ENCODE measurements at places on chromosomes 11 and 22.

- no peak for DNase-seq
These were observed 7.7 kb upstream of the SLC22A8 start for GRCh38 chr11:63023222-63023814.

DNA sequence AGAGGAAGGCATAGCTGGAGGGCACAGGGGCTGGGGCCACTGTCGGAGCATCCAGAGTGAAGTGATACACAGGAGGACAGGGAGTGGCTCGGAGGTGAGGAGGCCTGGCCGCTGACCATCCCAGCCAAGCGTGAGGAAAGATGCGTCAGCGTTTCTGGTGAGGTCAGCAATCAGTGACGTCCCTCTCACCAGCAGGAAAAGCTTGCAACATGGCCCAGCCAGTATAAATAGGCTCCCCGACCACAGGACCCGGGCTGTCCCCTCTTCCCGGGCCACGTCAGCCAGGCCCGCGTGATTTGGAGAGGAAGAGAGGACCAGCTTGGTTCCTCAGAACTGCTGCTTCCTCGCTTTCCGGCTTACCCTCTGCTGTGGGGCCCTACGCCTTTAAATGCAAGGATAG lies 4.2 kb upstream of the OSM start:
- DNase-seq: no peak

- no peak for DNase-seq
These were observed 48.7 kb downstream of the TBC1D22A start for GRCh38 chr22:46810856-46811786.

- no peak for DNase-seq
These were observed 1.7 kb upstream of the TXNRD2 start for GRCh38 chr22:19943082-19944026.

- DNase-seq: no peak
These were observed 9.4 kb upstream of the CALCA start for GRCh38 chr11:14981507-14981906.

DNA sequence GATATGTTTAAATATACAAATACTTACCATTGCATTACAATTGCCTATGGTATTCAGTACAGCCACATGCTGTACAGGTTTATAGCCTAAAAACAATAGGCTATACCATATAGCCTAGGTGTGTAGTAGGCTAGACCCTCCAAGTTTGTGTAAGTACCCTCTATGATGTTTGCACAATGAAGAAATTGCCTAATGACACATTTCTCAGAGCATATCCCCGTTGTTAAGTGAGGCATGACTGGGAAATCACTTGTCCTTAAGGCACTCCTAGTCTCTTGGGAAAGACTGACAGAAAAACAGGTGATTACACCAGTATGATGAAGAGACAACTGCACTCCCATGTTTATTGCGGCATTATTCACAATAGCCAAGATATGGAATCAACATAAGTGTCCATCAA lies 187.2 kb downstream of the SPON1 start:
- DNase-seq: no peak

GRCh38 chr11:114031967-114032320 lies 27.6 kb upstream of the ZBTB16 start:
- no peak for DNase-seq

DNA sequence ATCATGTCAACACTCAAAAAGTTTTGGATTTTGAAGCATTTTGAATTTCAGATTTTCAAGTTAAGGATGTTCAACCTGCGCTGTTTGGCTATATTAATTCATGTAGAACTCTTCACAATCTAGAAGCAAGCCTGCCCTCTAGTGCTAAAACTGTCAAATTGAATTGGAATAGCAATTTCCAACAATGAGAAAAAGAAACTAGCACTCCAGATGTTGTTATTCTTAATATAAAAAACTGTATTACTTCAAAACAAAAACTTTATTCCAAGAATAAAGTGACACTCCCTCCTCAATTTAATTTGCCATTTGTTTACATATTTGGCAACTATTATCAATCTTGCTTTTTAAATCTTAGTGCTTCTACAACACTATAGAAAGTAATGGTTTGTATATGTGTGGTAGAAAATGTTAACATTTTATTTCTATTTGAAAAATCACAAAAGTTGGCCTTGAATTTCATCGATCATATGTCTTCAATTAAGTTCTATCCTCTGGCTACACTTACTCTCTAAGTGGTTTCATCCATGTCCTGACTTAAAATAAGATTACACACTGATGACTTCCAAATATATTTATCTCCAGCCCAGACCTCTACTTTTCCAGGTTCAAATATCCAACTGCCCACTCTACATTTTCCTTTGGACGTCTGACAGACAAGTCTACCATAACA lies 36.6 kb downstream of the DCUN1D5 start:
- no peak for DNase-seq

DNA sequence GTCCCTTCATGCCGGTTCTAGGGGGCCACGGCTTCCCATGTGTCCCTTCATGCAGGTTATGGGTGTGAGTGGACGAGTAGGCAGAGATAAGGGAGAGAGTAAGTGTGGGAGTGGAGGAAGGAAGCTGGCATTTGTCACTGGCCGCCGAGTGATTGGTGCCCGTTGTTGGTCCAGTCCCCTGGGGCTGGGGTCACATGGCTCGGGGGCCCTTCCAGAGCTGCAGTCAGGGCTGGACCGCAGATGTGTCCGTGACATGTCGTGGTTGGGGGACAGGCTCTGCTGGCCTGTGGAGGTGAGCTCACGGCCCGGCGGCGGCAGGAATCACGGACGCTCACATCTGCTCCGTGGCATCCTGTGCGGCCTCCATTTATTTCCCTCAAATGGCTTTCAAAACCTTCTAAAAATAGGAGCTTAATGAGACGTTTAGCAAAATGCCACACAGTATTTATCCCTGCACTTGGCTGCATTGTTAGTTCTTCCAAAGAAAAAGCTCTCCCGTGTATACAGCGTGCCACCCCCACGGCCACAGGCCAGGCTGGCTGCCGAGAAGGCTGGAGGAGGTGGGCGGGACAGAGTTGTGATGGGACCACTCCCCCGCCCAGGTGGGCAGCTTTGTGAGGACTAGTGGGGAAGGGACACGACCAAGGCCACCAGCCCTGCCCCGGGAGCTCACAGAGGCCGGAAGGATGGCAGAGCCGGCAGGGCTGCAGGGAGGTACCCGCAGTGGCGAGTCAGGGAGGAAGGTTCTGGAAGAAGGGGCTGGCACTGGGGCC lies 386.7 kb downstream of the TBC1D22A start:
- no peak for DNase-seq

DNA sequence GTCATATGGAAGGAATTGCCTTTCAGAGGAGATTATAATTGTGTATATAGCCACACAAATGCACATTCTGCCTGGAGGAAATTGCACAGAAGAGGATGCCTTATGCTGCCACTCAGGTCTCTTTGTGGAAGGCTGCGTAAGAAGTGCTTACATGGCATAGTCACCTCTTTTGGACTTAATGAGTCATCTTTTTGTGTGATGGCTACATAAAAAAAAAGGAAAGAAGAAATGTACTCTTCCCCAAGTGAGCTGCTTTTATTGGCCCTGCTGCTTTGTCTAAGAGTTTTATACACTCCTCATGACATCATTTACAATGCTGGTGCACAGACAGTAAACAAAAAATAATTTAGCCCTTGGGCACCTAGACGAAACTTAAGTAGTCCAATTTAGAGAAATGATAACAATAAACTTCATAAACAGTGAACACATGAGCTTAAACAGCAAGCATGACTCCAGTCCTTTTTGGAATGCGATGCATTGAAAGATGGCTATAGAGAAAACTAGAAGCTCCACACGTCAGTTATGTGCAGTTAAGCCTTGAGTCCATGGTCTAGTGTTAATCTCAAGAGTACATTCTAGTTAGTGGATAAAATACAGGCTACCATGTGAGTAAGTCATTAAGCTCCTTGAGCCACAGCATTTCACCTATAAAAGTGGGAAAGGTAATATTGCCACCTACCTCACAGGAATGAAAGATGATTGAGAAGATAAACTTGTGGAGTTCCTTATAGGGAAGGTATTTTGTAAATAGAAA lies 12.0 kb downstream of the CSTPP1 start:
- DNase-seq: peak; percentile 90

GRCh38 chr11:86119077-86119476 lies 50.2 kb upstream of the PICALM start:
- DNase-seq: no peak

GRCh38 chr11:121086866-121087265 lies 14.2 kb upstream of the TECTA start:
- no peak for DNase-seq

- no peak for DNase-seq
These were observed 5.5 kb upstream of the NFAM1 start for GRCh38 chr22:42437488-42438292.
